MCF 10A (cell line): ENCODE measurements at places on chromosomes 12 and 14. TPM values are rescaled to one million over a fixed set of nuclear protein-coding genes. Genes with fewer than 3 reads are reported as not detected.

LDHB gene
- total RNA-seq: 715 and 788 TPM in 2 replicates

LRRIQ1 gene
- 0.70 and 1.5 TPM in 2 replicates for total RNA-seq

MORN3 gene
- total RNA-seq: 0.35 and 0.52 TPM in 2 replicates

CDK17 gene
- 49.8 and 50.9 TPM in 2 replicates for total RNA-seq

ANHX gene
- total RNA-seq: not detected in 2 replicates

CDCA3 gene
- total RNA-seq: 11.7 and 25.5 TPM in 2 replicates

CLEC4D gene
- not detected in 2 replicates for total RNA-seq

GPR137C gene
- total RNA-seq: 0.10 TPM in 1 of 2 replicates, not detected in the other
